Mesothelial cell of epicardium (in vitro differentiated cells): ENCODE measurements at places on chromosomes 16 and 17.

GRCh38 chr17:59296190-59296589 is 35.3 kb upstream of the YPEL2 start:
- no peak for DNase-seq

DNA sequence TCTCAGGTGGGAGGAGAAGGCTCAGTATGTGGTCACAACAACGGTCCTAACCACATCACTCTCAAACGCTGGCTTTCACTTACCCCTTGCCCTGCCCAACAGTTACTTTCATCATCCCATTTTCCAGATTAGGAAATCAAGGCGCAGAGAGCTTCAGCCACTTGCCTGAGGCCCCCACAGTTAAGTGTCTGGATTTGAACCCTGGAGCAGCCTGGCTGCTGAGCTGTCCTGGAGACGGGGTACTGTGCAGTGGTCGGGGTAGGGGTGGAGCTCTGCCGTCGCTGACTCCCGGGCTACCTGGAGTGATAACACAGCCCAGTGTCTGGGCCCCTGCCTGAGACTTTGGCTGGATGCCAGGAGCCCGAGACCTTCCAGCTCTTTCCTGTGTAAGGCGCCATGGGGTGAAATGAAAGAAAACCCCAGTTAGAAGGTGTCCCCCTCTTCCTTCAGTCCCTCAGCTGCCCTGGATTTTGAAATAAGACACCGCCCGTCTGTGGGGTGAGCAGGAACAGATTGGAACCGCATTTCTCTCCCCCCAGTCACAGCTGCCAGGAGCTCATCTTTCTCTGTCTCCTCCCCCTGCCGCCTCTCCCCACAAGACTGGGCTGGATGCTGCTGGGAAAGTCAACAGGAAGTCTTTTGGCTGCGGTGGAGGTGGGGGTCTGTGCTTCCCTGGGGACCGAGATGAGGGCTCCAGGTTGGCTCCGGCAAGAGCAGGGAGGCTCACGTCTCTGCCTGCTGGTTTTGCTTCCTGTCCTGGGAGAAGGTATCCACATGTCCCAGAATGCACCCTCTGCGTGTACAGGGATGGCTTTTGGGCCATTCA is 280.2 kb downstream of the SEC14L1 start:
- DNase-seq: peak; percentile 71

DNA sequence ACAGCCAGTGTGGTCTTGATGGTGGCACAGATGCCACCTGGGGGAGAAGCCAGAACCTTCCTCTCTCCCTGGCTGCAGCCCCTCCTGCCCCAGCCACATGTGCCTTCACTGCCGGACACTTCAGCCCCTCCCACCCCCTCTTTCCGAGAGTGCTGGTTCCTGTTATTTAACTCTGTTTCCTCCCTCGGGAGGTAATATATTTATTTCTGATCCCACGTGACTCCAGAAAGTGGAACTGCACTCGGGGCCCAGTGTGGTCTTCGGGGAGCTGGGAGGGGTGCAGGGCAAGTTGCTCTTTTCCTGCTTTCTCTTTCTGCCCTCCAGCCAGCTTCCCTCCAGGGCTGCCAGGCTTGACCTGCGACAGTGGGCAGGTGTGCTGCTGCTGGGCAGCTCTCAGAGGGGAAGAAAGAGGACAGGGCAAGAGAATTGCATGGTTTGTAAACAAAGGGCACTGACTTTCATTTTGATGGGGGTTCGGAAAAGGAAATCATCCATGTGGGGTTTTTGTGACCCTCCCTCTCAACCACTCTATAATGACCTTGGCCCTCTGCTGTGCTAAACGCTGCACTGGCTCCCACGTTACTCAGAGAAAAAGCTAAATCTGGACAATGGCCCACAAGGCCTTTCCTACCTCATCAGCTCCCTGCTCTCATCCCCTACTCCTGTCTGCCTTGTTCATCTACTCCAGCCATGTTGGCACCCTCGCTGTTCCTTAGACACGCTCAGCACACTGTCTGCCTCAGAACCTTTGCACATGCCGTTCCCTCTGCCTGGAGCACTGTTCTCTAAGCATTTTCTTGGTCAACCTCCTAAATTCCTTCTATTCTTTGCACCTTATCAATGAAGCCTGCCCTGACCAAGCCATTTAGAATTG is 8.2 kb upstream of the CIITA start:
- no peak for DNase-seq

GRCh38 chr16:56995136-56995805 is 5.9 kb downstream of the NLRC5 start:
- DNase-seq: no peak
